ENCODE measurements at places on chromosomes 2 and 18.

DNA sequence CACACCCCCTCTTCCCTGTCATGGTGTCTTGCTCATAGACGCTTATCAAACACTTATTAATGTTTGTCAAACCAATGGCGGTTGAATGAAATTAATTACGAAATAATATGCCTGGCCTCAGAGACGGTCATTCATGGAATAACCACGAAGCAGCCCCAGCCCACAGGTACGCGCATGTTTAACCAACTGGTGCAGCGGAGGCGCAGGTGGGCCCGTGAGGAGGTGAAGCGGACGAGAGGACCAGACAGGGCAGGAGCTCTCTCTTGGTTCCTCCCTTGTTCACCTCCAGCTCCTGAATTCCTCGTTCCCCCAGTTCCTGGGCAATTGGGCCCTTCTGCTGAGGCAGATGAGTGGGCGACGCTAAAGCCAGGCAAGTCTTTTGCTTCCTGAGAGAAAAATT, 169.8 kb downstream of the TNS1 start:
- DNase-seq = no peak

DNA sequence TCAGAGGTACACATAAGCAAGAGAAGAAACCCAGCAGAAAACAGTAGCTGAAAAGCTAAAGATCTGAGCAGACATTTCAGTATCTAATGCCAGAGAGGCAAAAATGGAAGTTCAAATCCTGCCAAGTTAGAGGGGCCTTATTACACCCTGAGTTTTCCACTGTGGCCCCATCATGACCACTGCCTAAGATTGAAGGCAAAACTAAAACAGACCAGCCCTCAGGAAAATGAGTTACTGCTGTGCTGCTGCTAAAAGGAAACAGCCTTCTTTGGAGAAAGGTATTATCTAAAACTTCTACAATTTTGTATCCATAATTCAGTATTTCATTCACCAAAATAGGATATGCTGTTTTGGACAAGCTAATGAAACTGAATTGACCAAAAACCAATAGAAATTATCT, 16.8 kb downstream of the PPP1CB start:
- DNase-seq = no peak

- DNase-seq = no peak
These were observed 1.2 kb downstream of the MXD1 start for GRCh38 chr2:69916106-69916505.

DNA sequence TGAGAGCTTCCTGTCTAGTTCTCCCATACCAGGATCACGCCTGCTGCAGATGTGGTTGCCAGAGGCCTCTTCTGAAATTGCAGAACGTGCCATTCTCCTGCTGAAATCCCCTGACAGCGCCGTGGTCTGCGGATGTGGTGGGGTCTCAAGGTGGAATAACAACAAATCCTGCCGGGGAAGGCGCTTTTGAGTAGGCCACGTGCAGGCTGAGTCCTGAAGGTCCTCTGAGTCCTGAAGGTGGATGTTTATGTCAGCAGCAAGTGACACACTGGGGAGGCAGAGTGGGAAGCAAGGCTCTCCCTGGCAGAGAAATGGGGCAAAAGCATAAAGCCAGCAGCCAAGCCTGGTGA, 241.4 kb downstream of the MYCN start:
- no peak for DNase-seq

DNA sequence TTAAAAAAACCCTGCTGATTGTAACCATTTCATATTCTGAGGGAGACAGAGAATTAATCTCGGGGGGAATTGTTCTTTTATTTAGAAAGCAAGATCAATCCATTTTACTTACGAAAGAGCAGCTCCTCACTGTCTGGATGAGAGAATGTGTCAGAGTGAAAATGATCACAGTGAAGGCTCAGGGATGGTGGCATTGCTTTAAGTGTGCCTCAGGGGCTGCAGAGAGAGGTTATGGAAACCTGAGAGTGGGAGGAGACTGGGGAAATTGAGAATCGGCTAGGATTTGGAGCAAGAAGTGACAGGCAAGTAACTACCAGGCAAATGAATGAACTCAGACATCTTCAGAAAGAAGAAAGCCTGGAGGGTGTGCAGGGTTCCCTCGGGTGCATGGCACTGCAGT, 34.2 kb downstream of the MRPL35 start:
- DNase-seq = no peak

DNA sequence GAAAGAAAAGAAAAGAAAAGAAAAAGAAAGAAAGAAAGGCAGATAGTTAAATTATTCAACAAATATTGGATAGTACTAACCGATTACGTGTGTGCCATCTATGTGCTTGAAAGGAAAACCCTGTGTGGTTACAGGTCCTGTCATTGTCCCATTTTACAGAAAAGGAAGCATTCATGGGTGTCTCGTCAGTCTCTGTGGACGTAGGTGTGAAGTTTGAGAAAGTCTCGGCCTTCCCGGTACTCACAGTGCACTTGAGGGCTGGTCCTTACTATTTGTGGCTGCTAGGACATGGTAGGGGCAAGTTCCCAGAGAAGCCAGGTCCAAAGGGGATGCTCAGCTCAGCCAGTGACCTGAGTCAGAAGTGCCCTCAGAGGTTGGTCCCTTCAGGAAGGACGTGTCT, 19.3 kb downstream of the SH3YL1 start:
- no peak for DNase-seq
